RPMI7951 (cell line): ENCODE measurements at places on chromosomes 13 and 19. TPM values are rescaled to one million over a fixed set of nuclear protein-coding genes. Genes with fewer than 3 reads are reported as not detected.
A peak's percentile ranks its signal among the peaks of the same experiment; 100 is the strongest.

The HCN2 gene
- total RNA-seq, result 0.24 and 0.39 TPM in 2 replicates

DNA sequence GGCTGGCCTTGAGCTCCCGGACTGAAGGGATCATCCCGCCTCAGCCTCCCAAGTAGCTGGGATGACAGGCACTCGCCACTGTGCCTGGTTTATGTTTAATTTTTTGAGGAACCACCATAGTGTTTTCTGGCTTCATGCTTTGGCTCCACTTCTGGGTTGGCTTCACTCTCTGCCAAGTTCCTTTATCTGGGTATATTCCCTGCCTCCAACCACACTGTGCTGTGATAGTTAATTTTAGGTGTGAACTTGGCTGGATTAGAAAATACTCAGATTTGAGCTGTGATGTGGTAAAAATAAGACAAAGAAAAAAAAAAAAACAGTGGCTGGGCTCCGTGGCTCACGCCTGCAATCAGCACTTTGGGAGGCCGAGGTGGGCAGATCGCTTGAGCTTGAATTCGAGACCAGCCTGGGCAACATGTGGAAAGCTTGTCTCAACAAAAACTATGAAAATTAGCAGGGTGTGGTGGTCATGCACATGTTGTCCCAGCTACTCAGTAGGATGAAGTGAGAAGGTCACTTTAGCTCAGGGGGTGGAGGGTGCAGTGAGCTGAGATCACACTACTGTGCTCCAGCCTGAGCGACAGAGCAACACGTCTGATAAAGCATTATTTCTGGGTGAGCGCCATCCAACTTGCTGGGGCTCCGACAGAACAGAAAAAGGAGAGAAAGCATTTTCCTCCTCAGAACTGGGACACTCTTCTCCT lies 7.5 kb upstream of the ILF3 start:
- no peak for DNase-seq

The ZNF85 gene
- 19.7 and 20.5 TPM in 2 replicates for total RNA-seq

DNA sequence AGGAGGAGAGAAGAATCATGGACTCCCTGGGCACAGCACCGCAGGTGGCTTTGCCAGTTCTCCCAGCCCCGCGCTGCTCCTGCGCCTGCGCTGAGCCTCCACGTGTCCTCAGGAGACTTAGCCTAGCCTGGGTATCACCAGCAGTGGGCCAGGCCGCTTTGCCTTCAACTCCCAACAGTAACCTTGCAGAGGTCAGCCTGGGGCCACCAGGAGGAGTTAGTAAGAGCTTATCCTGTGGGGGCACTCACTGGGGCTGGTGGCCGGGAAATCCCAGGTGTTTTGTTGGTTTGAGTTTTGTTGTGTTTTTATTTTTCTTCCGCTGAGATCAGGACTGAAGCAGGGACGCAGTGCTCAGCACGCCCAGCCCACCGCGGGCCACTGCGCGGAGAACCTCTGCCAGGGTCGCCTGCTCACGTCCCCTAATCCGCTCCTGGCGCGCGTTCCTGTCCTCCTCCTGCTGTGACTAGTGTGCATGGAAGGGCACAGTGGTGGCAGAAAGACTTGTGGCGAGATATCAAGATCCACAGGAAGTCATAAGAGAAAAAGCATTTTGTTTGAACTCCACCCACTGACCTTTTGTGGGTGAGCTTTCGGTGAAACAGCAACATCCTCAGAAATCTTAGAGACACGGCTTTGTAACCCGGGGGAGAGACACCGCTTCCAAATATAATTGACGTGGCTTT lies 207.4 kb upstream of the RFC3 start:
- DNase-seq, result peak; percentile 73

GRCh38 chr19:33740811-33741396 lies 55.8 kb upstream of the KCTD15 start:
- peak; percentile 52 for DNase-seq

GRCh38 chr13:33651766-33652165 lies 166.2 kb upstream of the RFC3 start:
- DNase-seq, result no peak

The RBM26 gene
- 19.9 and 24.4 TPM in 2 replicates for total RNA-seq

The KCTD4 gene
- total RNA-seq, result 0.10 and 0.36 TPM in 2 replicates

The CERS1 gene
- total RNA-seq, result 0.12 and 1.4 TPM in 2 replicates

- DNase-seq, result peak; percentile 27
Measured at GRCh38 chr19:35142606-35143230, 337 bp upstream of the FXYD7 start.

DNA sequence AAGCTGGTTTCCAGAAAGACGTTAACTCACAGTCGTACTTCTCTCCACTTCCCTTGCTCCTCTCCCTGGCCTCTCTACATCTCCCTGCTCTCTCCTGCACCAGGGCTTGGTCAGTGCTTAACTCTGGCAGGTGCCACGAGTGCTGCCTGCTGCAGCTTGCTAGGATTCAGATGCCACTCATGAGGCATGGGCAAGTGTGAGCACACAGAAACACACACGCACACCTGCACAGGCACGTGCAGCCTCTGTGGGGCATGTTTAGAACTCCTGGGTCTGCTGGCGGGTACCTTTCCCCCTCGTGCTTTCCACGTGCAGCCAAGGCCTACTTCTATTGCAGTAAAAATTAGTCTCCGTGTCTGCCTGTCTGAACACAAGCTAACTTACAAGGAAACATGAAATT lies 31.8 kb downstream of the SOX1 start:
- DNase-seq, result no peak

GRCh38 chr19:40585241-40585981 lies 8.7 kb downstream of the SHKBP1 start:
- DNase-seq, result peak; percentile 62

DNA sequence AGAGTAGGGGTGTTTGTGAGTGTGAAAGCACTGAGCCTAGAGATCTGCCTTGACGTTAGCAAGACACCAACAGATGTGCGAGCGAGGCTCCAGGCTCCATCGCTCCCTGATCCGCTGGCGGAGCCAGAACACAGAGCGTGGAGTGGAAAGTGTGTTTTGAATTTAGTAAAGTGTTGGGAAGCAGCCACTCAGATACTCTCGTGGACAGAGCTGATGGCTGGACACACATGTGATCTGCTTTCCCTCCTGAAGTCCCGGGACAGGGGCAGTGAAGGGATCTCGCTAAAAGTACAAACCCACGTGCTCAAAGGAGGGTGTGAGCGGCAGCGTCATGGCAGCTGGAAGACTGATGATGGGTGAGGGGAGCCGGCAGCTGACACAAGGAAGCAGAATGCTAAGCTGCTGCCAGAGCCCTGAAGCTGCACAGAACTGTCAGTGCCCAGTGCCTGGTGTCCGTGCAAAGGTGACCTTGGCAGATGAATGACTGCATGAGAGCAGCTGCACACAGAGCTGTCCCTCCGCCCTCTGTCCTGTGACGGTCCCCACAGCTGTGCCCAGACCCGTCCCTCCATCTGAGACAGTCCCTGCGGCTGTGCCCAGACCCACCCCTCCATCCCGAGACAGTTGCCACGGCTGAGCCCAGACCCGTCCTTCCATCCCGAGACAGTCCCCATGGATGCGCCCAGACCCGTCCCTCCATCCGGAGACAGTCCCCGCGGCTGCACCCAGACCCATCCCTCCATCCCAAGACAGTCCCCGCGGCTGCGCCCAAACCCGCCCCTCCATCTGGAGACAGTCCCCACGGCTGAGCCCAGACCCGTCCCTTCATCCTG lies 29.6 kb upstream of the TMEM255B start:
- peak; percentile 31 for DNase-seq

The LCP1 gene
- total RNA-seq, result 65.9 and 75.0 TPM in 2 replicates

The SPACA7 gene
- not detected in 2 replicates for total RNA-seq

DNA sequence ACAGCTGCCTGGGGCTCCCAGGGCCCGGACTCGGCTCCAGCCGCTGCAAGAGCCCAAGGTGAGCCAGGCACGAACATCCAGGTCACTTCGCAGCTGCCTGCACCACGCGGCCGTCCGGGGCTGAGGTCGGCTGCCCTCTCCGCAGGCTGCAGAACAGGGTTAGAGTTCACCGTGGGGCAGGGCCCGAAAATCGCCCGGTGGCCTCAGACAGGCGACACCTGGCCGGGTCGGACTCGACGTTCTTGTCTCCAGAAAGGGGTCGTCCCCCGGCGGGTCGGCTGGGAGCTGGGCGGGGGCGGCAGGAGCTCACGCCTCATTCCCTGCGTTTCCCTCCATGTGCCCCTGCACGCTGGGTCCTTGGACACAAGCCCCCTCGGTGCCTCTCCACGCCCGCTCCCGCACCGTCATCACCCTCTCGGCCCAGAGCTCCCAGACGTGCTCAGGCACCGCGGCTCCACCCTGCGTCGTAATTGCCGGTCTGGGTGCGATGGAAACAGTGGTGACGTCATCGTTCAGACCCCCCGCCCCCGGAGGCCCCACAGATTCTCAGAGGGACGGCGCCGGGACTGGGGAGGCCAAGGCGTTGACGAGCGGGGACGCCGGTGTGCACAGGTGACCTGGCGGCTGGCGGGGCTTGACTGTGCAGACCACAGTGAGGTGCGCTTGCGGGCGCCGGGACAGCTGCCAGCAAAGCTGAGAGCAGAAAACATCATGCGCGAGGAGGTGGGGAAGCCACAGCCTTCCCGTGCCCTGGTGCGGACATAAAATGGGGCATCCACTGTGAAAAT lies 4.0 kb upstream of the GRIN3B start:
- DNase-seq, result peak; percentile 43

DNA sequence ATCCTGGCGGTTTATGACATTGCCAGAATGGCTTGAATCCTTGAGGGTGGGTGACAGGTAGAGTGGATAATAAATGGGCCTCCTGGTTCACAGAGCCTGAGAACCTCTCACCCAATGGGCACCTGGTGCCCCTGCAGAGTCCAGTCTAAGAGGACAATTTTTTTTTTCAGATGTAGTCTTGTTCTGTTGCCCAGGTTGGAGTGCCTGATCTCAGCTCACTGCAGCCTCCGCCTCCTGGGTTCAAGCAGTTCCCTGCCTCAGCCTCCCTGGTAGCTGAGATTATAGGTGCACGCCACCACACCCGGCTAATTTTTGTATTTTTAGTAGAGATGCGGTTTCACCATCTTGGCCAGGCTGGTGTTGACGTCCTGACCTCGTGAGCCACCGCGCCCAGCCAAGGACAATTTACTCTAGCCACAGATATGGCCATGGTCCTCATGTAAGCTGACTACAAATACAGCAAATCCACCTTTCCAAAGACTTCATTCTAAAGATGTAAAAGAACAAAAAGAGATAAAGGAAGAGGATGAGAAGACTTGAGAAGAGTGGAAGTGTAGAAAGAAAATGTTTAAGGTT lies 33.0 kb downstream of the COL4A2 start:
- no peak for DNase-seq

DNA sequence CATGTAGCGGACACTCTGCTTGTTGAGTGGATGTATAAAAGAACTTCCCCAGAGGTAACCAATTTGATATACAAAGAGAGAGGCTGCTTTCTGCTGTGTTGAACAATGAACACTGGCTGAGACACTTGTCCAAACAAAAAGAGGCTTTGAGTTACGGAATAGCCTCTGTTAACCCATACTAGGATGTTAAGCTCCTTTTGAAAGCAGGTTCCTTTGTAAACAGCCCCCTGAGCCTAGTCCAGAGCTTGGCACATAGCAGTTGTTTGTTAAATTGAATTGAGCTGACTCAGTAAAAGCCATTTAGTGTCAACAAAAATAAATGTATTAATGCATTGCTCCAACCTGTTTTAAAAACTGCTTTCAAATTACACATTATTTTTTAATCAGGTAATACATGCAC lies 200.1 kb downstream of the MZT1 start:
- DNase-seq, result no peak

- DNase-seq, result no peak
Measured at GRCh38 chr19:11446652-11447301, 11.3 kb downstream of the PRKCSH start.

GRCh38 chr13:111611651-111612050 lies 291.2 kb downstream of the TEX29 start:
- no peak for DNase-seq

The ATP4A gene
- total RNA-seq, result 0.12 TPM in 1 of 2 replicates, not detected in the other

The PLPP2 gene
- total RNA-seq, result 0.48 and 3.2 TPM in 2 replicates

The TMEM91 gene
- 2.4 and 4.8 TPM in 2 replicates for total RNA-seq

DNA sequence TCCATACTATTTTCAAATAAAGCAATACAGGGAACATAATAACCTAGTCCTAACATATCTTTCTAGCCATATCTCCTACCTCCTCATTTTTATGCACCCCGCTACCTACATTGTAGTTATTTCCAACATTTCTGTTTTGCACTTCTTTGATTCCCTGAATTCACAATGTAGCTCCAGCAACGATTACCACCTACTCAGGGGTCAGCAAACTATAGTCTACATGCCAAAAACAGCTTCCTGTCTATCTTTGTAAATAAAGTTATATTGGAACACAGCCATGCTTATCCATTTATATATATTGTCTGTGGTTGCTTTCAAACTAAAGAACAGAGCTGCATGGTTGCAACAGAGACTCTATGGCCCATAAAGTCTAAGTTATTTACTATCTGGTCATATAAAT lies 16.7 kb downstream of the MYCBP2 start:
- DNase-seq, result no peak

- DNase-seq, result no peak
Measured at GRCh38 chr13:73109288-73109899, 50.6 kb downstream of the KLF5 start.

- DNase-seq, result peak; percentile 67
Measured at GRCh38 chr19:29576761-29577648, 29.1 kb upstream of the POP4 start.

DNA sequence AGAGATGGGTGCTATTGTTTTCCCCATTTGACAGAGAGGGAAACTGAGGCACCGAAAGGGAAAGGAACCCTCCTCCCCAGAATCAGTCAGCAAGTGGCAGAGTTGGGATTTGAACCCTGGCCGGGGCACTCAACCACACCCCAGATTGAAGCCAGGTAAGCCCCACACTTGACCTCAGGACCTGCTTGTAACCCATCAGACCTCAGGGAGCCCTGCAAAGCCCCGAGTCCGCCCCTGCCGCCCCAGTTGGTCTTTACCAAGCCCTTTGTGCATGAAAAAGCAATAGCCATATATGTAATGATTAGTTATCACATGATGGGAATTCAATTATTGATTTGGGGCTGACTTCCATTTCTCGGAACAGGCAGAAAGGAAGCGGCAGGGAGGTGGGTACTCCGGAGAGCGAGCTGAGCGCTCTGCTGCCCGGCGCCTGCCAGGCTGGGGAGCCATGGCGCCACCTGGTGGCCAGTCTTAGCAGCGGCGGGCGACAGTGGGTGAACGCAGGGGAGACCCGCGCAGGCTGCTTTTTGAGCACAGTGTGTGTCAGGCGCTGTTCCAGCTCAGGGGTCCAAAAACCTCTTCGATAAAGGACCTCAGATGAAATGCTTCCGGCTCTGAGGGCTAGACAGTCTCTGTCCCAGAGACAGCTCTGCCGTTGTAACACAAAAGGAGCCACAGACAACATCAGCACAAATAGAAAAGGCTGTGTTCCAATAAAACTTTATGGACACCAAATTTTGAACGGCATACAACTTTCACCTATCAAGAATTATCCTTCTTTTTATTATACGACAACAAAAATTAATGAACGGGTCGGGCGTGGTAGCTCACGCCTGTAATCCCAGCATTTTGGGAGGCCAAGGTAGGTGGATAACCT lies 82.9 kb upstream of the CACNA1A start:
- peak; percentile 58 for DNase-seq

The LILRA2 gene
- total RNA-seq, result not detected in 2 replicates

DNA sequence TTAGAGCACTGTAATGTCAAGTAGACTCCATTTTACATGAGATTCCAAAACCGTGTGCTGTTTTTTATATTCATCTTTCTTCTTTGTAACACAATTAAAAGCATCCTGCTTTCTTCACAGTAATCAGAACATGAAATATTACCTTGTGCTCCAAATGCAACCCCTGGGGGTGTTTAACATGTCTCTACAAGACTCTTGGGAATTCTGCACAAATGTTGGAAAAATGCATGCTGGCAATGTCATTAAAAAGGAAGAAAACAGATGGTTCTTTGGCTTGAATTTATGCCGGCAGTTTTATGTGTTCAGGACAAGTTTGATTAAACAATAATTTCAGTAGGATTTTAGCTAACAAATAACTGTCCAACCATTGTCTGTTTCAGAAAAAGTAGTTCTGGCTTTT lies 159.1 kb downstream of the LIG4 start:
- no peak for DNase-seq

The KLK15 gene
- not detected in 2 replicates for total RNA-seq

- DNase-seq, result no peak
Measured at GRCh38 chr13:75825161-75825560, 189.0 kb downstream of the LMO7 start.
